ENCODE measurements at places on chromosomes 1 and 21. TPM values are rescaled to one million over a fixed set of nuclear protein-coding genes. Genes with fewer than 3 reads are reported as not detected.

- no peak for DNase-seq
Measured at GRCh38 chr21:37430184-37430821, 63.7 kb downstream of the DYRK1A start.

GRCh38 chr1:81670286-81670685, 130.4 kb upstream of the ADGRL2 start:
- DNase-seq = peak; percentile 71

DNA sequence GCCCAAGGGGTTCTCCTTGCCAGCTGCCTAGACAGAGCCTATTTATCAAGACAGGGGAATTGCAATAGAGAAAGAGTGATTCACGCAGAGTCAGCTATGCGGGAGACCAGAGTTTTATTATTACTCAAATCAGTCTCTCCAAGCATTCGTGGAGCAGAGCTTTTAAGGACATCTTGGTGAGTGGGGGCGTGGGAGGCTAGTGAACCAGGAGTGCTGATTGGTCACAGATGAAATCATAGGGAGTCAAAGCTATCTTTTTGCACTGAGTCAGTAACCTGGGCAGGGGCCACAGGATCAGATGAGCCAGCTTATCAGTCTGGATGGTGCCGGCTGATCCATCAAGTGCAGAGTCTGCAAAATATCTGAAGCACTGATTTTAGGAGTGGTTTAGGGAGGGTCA, 64.8 kb upstream of the MRPS6 start:
- DNase-seq = no peak

- DNase-seq = no peak
Measured at GRCh38 chr1:29415861-29416260, 179.5 kb downstream of the PTPRU start.

GRCh38 chr1:192941722-192942411, 117.3 kb downstream of the UCHL5 start:
- no peak for DNase-seq

- no peak for DNase-seq
Measured at GRCh38 chr21:25036775-25037174, 570.5 kb downstream of the MRPL39 start.

- no peak for DNase-seq
Measured at GRCh38 chr21:29359718-29360117, 61.0 kb downstream of the BACH1 start.

- DNase-seq = no peak
Measured at GRCh38 chr1:24323281-24323680, 4.1 kb downstream of the GRHL3 start.

DNA sequence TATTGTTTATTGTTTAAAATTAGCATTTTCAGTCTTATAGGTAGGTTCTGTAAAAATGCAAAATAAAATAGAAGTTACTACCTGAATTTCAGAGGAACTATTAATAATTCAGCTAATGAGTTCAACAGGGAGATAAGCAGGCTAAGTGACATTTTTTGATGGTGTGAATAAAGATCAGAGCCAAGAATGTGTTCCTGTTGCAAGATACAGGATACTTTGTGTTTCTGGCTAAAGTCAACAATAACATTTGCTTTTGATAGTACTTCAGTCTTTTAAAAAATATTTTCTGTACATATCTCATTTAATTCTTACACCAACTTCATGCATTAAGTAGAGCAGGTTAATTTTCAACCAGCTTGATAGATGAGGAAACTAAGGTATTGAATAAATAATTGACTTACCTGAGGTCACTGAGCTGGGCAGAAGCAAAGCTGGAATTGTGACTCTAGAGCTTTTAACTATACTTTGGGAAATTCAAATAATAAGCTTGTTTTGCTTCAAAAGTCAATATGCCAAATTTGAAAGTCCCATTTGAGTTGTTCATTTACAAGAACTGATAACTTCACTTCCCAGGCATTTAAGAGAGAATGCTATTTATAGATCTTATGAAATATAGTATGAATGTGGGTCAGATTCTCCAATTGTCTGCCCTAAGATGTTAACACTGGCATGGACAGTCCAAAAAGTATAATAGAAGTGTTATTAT, 6.0 kb downstream of the GORAB start:
- DNase-seq = no peak

GRCh38 chr1:174953285-174954072, 46.3 kb upstream of the CACYBP start:
- DNase-seq = no peak

- no peak for DNase-seq
Measured at GRCh38 chr1:31624731-31625514, 7.4 kb downstream of the HCRTR1 start.

GRCh38 chr1:169460191-169460833, 25.4 kb downstream of the SLC19A2 start:
- no peak for DNase-seq

- DNase-seq = no peak
Measured at GRCh38 chr1:18132711-18133541, 25.3 kb downstream of the IGSF21 start.

GRCh38 chr1:174883409-174883808, 116.3 kb upstream of the CACYBP start:
- no peak for DNase-seq

The TENT5C gene
- 0.76 TPM for total RNA-seq

The NOC2L gene
- total RNA-seq = 78.4 TPM

The SLC25A44 gene
- 17.8 TPM for total RNA-seq

The TDRD5 gene
- total RNA-seq = not detected

The STPG1 gene
- 1.9 TPM for total RNA-seq

All from H4 (cell line).